ENCODE measurements at places on chromosomes 13 and 19. TPM values are rescaled to one million over a fixed set of nuclear protein-coding genes. Genes with fewer than 3 reads are reported as not detected.

DNA sequence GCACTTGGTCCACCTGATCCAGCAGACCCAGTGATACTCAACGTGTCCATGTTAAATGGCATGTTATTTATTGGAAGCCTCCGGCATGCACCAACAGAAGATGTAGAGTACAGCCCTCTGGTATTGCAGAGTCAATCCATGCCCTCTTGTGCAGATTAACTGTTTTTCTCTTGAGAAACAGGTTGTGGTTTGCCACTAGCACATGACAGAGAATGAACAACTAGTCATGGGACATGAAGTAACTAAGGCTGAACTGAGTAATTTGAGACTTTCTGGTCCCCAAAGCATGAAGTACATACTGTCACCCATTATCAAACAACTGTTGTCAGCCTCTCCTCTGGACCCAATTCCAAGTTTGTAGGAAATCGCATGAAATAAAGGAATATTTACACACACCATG lies 3.2 kb downstream of the ZNF562 start:
- DNase-seq = no peak

GRCh38 chr19:8261881-8262280 lies 46.3 kb downstream of the CD320 start:
- DNase-seq = no peak

DNA sequence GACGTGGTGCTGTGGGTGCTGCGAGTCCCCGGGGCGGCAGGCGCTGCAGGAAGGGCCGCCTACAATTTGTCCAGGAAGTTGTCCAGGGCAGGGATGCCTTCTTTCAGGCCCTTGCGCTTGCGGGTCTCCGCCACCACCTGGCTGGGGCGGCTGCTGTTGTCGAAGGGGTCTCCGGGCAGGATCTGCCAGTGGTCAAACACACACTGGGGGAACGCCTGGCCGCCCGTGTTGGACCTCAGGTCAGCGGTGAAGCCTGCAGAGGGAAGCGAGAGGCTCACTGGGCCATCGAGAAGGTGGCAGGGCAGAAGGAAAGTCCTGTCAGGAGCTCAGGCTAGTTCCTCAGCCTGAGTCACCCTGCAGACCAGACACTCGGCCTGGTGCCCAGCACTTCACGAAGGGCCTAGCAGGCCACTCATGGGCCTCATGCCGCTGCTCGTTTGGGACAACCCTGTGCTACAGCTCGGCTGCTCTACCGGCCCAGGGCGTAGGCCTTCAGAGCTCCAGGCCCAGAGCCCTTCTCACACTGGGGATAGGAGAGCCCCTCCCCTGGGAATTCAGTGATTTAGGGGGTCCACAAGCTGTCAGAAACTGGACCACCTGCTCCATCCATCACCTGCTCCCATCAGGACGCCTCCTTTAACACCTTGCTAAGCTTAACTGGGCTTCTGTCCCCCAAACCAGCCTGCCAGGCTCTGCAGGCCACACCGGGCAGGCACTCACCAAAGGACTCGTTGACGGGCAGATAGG lies 5.8 kb upstream of the DAPK3 start:
- no peak for DNase-seq

- no peak for DNase-seq
These were observed 1.8 kb upstream of the CCNA1 start for GRCh38 chr13:36430247-36431203.

- no peak for DNase-seq
These were observed 79.3 kb downstream of the GPC6 start for GRCh38 chr13:93305886-93306285.

DNA sequence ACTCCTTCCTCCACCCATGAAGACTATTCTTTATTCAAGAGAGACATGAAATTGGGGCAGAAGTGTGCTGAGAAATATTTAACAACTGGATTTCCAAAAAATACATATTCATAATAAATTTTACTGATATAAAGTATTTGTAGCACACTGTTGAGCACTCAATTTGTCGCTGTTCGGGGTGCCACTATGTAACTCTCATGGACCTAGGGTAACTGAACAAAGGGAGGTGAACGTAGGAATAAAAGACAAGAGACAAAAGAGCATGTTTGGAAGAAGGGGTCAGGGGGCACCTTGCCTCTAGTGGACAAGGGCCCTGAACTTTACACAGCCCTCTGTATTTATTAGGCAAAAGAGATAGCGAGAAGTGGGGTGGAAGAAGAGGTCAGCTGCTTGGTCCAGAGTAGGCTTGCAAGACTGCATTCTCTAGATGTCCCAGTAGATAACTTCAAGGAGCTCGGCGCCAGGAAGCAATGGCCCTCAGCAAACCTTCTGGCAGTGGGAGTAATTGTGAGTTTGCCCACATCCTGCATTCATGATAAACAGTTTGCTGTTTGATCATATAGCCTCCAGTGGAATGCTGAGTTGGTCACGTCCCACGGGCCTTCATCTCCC lies 4.5 kb upstream of the ZNF175 start:
- DNase-seq = no peak

DNA sequence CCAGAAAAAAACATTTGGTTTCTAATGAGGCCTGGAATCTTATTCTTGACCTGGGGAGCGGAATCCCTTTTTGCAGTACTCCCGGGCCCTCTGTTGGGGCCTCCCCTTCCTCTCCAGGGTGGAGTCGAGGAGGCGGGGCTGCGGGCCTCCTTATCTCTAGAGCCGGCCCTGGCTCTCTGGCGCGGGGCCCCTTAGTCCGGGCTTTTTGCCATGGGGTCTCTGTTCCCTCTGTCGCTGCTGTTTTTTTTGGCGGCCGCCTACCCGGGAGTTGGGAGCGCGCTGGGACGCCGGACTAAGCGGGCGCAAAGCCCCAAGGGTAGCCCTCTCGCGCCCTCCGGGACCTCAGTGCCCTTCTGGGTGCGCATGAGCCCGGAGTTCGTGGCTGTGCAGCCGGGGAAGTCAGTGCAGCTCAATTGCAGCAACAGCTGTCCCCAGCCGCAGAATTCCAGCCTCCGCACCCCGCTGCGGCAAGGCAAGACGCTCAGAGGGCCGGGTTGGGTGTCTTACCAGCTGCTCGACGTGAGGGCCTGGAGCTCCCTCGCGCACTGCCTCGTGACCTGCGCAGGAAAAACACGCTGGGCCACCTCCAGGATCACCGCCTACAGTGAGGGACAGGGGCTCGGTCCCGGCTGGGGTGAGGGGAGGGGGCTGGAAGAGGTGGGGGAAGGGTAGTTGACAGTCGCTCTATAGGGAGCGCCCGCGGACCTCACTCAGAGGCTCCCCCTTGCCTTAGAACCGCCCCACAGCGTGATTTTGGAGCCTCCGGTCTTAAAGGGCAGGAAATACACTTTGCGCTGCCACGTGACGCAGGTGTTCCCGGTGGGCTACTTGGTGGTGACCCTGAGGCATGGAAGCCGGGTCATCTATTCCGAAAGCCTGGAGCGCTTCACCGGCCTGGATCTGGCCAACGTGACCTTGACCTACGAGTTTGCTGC lies at the start of gene ICAM4:
Gene ICAM4 (plus strand): TSS at position 153 of the 935 bp plus-strand sequence. CDS start 58 bp downstream, at position 211.
- no peak for DNase-seq

DNA sequence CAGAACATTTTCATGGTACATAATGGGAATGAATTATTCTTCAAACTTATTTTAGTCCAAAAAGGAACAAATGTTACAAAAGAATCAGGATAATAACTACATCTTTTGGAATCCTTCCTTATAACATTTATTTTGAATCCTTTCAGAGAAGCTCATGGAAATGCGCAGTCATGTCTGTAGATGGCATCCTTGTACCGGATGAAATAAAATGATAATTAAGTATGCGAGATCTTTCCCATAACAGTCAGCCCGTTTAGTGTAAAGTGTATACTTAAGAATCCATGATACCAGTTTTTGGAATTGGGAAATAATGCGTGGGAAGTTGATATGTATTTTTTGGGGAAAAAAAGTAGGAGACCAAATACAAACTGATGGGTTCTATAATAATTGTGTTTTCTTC lies 418.8 kb downstream of the GPC5 start:
- peak; percentile 54 for DNase-seq

DNA sequence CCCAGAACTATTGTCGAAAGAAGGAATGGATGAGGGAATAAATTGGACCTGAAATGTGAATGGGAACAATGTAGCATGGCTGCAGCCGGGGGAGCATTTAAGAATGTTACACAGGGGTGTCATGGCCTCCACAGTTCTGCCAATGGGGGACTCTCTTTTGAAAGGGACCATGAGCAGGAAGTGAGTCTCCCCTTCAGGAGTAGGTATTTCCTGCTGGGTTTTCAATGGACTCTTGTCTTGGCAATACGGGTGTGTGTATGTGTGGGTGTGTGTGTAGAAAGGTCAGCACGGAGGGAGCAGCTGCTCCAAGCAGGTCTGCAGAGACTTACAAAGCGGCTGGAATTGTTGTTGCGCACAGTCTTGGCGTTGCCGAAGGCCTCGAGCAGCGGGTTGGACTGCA lies 24.4 kb downstream of the MYO1F start:
- DNase-seq = no peak

- DNase-seq = no peak
These were observed 13.3 kb downstream of the KATNAL1 start for GRCh38 chr13:30294004-30294403.

DNA sequence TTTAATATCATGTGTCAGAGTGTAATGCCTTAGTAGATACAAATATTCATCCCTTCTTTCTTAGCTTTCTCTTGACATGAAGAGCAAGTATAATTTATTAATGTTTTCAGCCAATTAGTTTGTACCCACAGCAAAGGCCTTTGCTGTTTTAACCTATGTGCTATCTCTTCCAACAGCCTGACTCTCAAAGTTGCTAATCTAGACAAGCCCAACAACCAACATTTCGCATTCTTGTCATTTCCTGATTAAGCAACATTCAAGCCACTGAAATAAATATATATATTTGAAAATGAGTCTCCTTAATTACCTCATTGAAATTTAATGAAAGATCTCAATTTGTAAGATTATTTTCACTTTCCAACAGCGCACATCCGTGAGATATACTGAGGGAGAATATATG lies 18.5 kb downstream of the EPSTI1 start:
- DNase-seq = no peak

DNA sequence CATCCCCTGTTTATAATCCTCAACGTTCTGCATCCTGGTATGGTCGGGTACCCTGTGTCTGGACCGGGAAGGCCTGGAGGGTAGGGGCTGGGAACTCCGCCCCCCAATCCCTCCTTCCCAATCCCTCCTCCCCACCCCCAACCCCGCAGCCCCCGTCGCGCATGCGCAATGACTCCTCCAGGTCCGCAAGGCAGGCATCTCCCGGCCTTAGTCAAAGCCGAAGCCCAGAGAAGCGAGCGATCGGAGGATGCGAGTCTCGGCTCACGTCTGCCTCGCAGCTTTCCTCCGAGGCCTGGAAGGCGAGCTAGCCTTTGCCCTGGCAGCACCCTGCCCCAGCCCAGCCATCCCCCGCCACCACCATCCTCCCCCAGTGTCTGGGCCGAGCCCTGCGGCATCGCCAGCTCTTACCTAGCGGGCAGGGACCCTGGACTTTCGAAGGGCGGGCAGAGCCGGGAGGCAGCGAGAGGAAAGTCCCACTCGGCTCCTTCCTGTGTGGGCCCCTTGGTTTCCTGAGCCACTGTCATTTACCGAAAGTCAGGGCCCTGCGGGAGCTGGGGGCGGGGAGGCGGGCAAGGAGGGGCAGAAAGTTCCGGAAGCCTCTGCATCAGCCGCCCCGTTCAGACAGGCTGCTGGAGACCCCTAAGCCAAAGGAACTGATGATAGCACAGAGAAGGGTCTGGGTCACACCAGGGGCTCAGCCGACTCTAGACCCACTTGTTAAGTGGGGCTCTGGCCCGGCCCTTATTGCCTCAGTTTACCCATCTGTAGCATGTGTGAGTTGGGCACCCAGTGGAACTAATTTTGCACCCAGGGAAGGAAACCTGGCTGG lies at the start of gene JAK3:
Gene JAK3 (minus strand): TSS at position 445 of the 829 bp plus-strand sequence. CDS start 3,565 bp downstream, outside the sequence.
- DNase-seq = peak; percentile 79

GRCh38 chr13:21043898-21044297 lies 17.5 kb downstream of the LATS2 start:
- DNase-seq = peak; percentile 26

GRCh38 chr13:56166864-56167263 lies 973.9 kb upstream of the PRR20A start:
- no peak for DNase-seq

GRCh38 chr19:22945560-22945959 lies 57.4 kb downstream of the ZNF728 start:
- no peak for DNase-seq

GRCh38 chr13:30832845-30833332 lies 73.2 kb upstream of the MEDAG start:
- no peak for DNase-seq

DNA sequence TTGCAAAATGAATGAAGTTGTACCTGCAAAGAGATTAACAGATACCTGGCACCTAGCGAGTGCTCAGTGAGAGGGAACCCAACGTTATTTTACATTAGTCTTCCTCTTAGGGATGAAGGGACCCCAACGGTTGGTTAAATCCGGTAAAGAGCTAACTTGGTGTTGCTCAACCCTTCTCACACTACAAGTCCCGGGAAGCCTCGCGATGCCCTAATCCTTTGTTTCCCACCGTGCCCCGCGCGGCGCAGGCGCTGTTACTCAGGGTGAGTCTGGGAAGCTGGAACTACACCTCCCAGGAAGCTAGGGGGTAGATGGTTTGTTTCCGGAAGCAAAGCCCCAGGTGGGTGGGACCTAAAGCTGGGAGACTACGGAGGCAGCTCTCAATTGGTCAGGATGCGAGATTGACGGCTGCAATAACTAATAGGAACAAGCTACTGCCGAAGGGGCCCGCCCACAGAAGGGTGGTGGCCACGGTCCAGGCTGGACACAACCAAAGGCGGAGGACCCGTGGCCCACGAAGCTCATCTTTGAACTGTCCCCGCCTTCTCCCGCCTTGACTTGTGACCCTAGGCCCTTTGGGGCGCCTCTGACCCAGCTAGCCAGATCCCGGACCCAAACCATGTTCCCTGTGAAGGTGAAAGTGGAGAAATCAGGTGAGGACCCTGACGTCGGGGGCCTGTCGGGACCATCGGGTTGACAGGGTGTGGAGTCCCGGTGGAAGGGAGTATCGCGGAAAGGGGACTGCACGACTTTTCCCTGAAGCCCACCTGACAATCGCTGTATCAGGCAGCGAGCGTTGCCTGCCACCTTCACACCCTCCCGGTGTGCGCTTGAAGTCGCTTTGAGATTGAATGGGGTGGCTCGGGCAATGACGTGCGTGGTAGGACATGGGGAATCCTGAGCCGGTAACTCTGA lies at the start of gene LIN37:
Gene LIN37 (plus strand): TSS at position 471 of the 915 bp plus-strand sequence. CDS start 149 bp downstream, at position 620.
- peak; percentile 99 for DNase-seq

DNA sequence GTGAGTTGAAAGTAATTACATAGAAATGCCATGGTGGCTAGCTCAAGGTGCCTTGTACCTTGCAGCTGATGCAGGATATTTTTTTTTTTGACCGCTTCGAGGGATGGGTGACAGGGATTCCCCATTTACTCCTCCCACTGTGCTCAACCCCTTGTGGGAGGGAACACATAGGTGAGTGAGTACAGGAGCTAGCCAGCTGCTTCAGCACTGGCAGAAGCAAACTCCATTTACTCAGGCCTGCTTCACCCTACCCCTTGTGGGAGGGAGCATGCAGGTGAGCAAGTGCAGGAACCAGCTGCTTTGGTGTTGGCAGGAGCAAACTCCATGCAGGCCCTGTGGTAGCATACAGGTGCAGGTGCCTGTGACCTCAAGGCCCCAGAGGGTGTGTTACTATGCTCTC lies 330.1 kb downstream of the TDRD3 start:
- DNase-seq = no peak

ZNF628 gene
- not detected for polyA plus RNA-seq

SPACA4 gene
- polyA plus RNA-seq = not detected

KLF1 gene
- polyA plus RNA-seq = not detected

ZNF540 gene
- 1.5 TPM for polyA plus RNA-seq

C19orf67 gene
- polyA plus RNA-seq = not detected
